ENCODE measurements at places on chromosomes 2 and 18.

DNA sequence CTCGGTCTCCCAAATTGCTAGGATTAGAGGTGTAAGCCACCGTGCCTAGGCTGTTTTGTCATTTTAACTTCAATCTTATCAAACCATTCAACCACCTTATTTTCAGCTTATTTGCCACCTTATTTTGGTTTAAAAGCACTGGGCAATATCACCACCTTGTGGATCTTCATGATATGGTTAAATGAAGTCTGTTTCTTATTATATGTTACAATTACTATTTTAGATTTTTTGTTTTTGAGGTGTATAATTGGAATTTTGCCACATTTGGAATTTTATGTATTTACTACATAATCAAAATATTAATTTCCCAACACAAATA lies 43.8 kb upstream of the SCN9A start:
- no peak for DNase-seq
- no peaks in the 10 kb centered on the region for H3K36me3 ChIP-seq
- no peaks in the 10 kb centered on the region for H3K27me3 ChIP-seq

- H3K4me3 ChIP-seq, result no peak overlapping the region
- no peak for DNase-seq
- H3K36me3 ChIP-seq, result no peaks in the 10 kb centered on the region
- no peak overlapping the region for H3K27ac ChIP-seq
These were observed 162.9 kb upstream of the KYNU start for GRCh38 chr2:142714600-142714999.

- H3K27me3 ChIP-seq, result no peaks in the 10 kb centered on the region
- no peak for DNase-seq
- H3K27ac ChIP-seq, result no peak overlapping the region
- no peaks in the 10 kb centered on the region for H3K36me3 ChIP-seq
These were observed 96.7 kb downstream of the RHOB start for GRCh38 chr2:20543469-20544152.

DNA sequence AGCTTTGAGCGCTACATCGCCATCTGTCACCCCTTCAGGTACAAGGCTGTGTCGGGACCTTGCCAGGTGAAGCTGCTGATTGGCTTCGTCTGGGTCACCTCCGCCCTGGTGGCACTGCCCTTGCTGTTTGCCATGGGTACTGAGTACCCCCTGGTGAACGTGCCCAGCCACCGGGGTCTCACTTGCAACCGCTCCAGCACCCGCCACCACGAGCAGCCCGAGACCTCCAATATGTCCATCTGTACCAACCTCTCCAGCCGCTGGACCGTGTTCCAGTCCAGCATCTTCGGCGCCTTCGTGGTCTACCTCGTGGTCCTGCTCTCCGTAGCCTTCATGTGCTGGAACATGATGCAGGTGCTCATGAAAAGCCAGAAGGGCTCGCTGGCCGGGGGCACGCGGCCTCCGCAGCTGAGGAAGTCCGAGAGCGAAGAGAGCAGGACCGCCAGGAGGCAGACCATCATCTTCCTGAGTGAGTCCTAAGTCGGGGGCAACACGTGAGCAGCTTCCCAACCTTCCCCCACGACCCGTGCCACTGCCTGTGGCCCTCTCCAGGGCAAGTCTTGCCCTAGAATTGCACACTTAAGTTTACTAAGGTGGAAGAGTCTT lies 928 bp downstream of the GPR39 start:
- H3K27me3 ChIP-seq, result no peaks in the 10 kb centered on the region
- H3K27ac ChIP-seq, result no peak overlapping the region
- no peaks in the 10 kb centered on the region for H3K36me3 ChIP-seq
- H3K4me3 ChIP-seq, result no peak overlapping the region
- peak; percentile 49 for DNase-seq

DNA sequence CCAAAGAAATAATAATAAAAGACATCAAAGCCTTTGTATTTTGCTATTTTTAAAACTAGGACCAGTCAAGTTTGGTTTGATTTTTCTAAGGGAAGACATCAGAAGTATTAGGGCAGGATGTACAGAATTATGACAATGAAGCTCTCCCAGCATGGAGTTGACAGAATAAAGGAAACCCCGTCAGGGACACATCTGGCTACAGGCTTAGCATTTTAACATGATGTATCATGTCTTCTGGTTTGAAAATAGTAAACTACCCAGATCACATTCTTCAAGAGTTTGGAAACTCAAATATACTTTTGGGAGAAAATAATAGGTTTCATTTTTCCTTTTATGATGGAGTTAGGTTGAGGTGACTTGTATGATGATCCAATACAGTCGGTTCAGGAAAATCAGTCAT lies 552.0 kb upstream of the CDH2 start:
- no peak overlapping the region for H3K27ac ChIP-seq
- H3K4me3 ChIP-seq, result no peak overlapping the region
- H3K36me3 ChIP-seq, result no peaks in the 10 kb centered on the region
- H3K4me1 ChIP-seq, result no peaks in the 10 kb centered on the region
- no peak for DNase-seq

DNA sequence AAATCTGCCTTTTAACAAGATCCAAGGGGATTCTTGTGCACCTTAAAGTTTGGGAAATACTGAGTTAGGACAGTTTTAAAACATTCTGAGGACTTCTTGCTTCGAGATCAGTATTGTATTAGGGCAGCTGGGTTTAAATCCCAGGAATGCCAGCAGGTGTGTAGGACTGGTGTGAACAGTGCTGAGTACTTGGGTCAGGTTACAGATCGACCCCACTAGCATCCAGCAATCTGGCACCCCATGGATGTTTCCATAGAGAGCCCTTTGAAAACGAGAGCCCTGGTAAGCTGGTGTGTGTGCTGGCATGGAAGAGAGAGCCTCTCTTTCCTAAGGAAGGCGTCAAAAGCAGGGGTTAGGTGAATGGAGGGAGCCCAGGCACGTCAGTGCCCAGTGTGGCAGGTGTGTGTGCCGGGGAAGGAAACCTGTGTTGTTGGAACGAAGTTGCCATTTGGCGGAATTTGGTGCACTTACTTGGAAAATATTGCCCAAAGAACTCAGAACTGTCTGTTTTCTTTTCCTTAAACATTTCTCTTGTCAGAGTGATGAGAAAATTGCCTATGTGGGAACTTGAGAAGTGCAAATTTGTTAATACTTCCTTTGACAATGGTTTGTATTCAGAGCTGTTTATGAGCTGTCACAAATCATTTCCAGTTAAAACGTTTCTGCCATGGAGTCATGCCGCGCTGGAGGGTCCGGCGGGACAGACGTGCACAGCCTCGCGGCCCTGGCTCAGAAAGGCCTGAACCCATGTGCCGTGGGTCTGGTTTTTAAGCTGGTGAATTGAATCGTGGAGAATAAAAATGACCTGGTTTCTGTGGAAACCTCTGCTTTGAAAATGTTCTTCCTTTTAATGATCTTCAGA lies 38.1 kb downstream of the LDLRAD4 start:
- H3K27ac ChIP-seq, result no peak overlapping the region
- no peak overlapping the region for H3K4me3 ChIP-seq
- H3K4me1 ChIP-seq, result peaks cover 29% of the 10 kb centered on the region
- no peaks in the 10 kb centered on the region for H3K27me3 ChIP-seq
- H3K36me3 ChIP-seq, result no peaks in the 10 kb centered on the region
- DNase-seq, result no peak

DNA sequence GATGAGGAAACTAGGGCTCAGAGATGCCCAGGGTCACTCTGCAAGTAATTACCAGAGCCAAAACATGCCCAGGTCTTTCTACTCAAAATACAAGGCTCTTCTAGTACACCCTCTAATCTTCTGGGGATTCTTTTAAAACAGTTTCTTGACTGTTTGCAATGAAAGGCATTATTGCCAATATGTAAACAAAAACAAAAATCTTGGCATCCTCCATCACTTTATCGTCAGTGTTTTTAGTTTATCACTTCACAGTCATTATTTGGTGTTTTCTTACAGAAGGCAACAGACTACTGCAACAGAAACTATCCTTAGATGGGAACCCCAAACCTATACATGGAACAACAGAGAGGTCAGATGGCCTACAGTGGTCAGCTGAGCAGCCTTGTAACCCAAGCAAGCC lies 71.0 kb downstream of the KCTD18 start:
- H3K27ac ChIP-seq, result no peak overlapping the region
- peaks cover 29% of the 10 kb centered on the region for H3K4me1 ChIP-seq
- no peaks in the 10 kb centered on the region for H3K36me3 ChIP-seq
- no peaks in the 10 kb centered on the region for H3K27me3 ChIP-seq

- no peaks in the 10 kb centered on the region for H3K27me3 ChIP-seq
- no peaks in the 10 kb centered on the region for H3K4me1 ChIP-seq
- no peak for DNase-seq
- H3K36me3 ChIP-seq, result no peaks in the 10 kb centered on the region
- no peak overlapping the region for H3K27ac ChIP-seq
These were observed 135.3 kb upstream of the SH3BP4 start for GRCh38 chr2:234816491-234816890.

GRCh38 chr18:3903337-3903736 lies 453.4 kb downstream of the TGIF1 start:
- H3K4me1 ChIP-seq, result no peaks in the 10 kb centered on the region
- H3K36me3 ChIP-seq, result no peaks in the 10 kb centered on the region
- DNase-seq, result no peak
- no peak overlapping the region for H3K4me3 ChIP-seq
- H3K27me3 ChIP-seq, result no peaks in the 10 kb centered on the region
- H3K27ac ChIP-seq, result no peak overlapping the region

DNA sequence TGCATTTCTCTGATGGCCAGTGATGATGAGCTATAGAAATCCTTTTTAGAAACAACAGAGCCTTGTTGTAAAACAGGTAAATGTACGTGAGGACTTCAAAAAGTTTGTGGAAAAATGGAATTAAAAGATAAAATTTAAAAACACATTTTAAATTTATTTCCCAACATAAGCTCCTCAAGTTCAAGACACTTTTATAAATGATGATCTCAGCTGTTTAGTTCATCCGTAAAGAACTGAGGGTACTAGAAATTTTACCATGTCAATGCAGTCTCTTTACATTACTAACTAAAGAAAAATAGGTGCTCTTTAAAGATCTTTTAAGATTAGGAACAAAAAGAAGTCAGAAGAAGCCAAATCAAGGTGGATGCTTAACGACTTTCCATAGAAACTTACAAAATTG lies 52.5 kb downstream of the MSH2 start:
- no peaks in the 10 kb centered on the region for H3K4me1 ChIP-seq
- DNase-seq, result no peak
- H3K27me3 ChIP-seq, result no peaks in the 10 kb centered on the region
- no peak overlapping the region for H3K27ac ChIP-seq
- no peak overlapping the region for H3K4me3 ChIP-seq
- H3K36me3 ChIP-seq, result no peaks in the 10 kb centered on the region

DNA sequence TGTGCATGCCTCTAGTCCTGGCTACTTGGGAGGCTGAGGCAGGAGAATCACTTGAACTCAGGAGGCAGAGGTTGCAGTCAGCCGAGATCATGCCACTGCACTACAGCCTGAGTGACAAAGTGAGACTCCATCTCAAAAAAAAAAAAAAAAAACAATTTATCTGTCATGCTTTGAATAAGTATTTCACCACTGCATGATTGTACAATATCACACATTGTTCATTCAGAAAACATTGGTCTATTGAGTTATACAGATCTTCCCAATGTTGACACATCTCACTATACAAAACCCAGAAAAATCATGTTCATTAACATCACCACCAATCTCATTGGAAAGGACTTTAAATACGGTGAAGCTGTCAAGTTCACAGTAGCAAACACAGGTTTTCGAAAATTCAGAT lies 46.8 kb upstream of the PPM1B start:
- H3K4me3 ChIP-seq, result no peak overlapping the region
- no peak overlapping the region for H3K27ac ChIP-seq
- H3K27me3 ChIP-seq, result no peaks in the 10 kb centered on the region
- no peaks in the 10 kb centered on the region for H3K36me3 ChIP-seq
- DNase-seq, result no peak
- H3K4me1 ChIP-seq, result peaks cover 6% of the 10 kb centered on the region

DNA sequence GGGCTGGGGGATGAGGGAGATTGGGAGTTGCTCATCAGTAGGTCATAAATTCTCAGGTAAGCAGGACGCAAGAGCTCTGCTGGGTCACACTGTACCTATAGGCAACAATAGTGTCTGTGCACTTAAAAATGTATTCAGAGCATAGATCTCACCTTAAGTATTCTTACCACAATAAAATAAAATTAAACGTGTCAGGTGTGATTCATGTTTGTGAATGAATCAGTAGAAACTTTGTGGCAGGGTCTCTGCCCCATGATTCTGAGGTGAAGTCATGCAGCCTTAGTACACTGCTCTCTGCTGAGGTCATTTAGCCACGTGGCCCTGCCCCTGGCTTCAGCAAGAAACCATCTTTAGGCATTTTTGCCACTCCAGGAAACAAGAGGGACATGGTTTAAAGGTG lies 253.8 kb downstream of the FBXO15 start:
- H3K27ac ChIP-seq, result no peak overlapping the region
- no peaks in the 10 kb centered on the region for H3K36me3 ChIP-seq
- no peaks in the 10 kb centered on the region for H3K4me1 ChIP-seq
- H3K27me3 ChIP-seq, result no peaks in the 10 kb centered on the region

DNA sequence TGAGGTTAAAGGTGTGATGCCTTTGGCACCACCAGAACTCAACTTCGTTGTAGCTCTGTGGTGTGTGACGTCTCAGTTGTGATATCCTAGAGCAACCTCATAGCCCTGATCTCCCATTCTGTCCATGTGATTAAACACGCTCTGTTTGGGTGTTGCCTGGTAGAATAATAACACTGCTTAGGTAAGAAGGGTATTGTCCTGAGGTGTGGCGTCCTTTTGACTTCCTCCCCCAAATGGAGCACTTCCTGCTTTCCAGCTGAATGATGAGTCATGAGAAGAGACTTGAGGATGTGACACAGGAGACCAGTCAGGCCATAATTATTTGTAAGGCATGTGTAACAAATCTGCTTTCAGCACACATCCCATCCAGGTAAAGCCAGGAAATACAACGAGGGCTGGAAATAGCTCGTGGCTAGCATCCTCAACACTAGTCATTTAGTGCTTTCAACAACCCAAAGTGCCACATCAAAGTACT lies 100.7 kb downstream of the RAPGEF4 start:
- DNase-seq, result no peak
- no peaks in the 10 kb centered on the region for H3K4me1 ChIP-seq
- H3K27ac ChIP-seq, result no peak overlapping the region
- no peaks in the 10 kb centered on the region for H3K36me3 ChIP-seq
- no peak overlapping the region for H3K4me3 ChIP-seq

Measured in vagina (tissue), 2 donors.